Stomach (tissue), 19 donors: ENCODE measurements at places on chromosomes 6 and 20. TPM values are rescaled to one million over a fixed set of nuclear protein-coding genes. Genes with fewer than 3 reads are reported as not detected.

DNA sequence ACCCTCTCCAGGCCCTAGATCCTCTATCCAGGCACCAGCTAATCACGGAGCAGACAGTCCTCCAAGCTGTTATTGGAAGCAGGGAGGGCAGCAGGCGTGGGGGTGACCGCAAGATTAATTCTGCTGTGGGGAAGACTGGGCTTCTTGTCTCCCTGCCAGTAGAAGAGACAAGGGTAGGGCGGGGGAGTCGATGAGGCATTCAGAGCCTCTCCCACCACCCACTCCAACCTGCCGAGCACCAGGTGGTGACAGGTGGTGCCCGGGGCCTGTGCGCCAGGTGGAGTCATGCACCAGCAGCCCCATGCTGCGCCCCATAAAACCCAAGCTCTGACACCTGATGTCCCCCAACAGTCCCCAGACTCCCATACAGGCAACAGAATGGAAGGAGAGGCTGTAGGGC is 89.6 kb downstream of the CDH22 start:
- DNase-seq = no peak

GRCh38 chr6:66731310-66731709 is 1024.3 kb upstream of the EYS start:
- DNase-seq = no peak

- no peak for DNase-seq
Observed at GRCh38 chr6:52741872-52742271, 21.4 kb downstream of the GSTA2 start.

DNA sequence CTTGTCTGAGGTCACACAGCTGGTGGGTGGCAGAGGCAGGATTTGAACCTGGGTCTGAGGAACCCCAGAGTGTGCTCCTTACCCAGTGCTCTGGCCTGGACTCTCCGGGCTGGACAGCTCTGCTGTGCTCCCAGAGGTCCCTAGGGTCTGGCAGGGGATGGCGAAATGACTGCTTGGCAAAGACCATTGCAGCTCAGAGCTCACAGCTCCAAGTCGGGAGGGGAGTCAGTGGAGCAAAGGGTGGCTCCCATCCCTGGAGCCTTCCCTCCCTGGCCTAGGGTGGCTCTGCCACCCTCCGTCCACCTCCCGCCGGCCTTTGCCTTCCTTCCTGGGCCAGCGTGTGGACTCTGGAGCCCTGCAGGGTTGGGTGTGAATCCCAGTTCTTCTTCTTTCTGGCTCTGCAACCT is 17.5 kb downstream of the CEBPB start:
- DNase-seq = no peak

GRCh38 chr6:41464481-41464880 is 81.7 kb upstream of the FOXP4 start:
- no peak for DNase-seq

DNA sequence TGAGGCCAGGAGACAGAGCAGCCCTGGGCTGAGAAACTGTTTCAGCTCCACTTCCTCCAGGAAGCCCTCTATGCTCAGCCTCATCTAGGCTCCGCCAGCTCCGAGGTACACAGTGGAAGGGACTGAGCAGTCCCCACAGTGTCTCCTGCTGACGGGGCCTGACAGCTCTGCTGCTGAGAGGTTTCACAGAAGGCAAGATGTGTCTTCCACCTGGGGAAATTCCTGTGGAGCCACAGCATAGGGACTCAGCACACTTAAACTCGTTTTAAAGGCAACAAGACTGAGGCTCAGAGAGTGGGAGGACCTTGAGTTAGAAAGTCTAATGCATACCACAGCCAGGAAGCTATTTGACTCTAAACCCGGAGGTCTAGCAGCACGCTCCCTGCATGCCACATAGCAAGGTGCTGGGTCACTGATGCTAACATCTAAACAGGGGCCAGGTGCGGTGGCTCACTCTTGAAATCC is 6.8 kb downstream of the ADA start:
- peak; percentile 20 for DNase-seq

- no peak for DNase-seq
Observed at GRCh38 chr20:25672659-25673235, 23.9 kb downstream of the ZNF337 start.

- DNase-seq = no peak
Observed at GRCh38 chr6:168636147-168637004, 195.4 kb downstream of the SMOC2 start.

DNA sequence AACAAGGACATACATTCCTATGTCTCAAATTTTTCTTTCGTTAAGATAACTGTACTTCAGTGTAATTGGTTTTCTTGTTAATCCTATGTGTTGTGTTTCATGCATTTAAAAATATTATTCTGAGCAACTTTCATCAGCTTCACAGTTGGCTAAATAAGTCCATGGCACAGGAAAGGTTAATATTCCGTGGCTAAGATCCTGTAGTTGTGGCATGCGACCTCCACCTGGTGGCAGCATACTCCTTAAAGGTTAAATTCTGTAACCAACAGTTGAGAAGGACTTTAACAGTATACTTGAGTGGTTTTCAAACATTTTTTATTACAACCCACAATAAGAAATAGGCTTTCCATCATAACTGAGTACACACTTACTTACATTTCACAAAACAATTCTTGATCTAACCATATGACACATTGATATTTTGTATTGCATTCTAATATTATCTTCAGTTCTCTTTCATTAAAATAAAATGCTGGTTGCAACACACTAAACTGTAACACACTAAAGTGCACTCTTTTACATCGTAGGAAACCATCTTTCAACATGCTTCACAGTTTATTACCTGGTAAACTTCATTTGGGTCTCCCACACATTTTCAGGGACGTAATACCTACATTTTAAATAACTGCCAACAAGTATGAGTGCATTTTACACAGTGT is 118.3 kb downstream of the SLX4IP start:
- DNase-seq = peak; percentile 88

DNA sequence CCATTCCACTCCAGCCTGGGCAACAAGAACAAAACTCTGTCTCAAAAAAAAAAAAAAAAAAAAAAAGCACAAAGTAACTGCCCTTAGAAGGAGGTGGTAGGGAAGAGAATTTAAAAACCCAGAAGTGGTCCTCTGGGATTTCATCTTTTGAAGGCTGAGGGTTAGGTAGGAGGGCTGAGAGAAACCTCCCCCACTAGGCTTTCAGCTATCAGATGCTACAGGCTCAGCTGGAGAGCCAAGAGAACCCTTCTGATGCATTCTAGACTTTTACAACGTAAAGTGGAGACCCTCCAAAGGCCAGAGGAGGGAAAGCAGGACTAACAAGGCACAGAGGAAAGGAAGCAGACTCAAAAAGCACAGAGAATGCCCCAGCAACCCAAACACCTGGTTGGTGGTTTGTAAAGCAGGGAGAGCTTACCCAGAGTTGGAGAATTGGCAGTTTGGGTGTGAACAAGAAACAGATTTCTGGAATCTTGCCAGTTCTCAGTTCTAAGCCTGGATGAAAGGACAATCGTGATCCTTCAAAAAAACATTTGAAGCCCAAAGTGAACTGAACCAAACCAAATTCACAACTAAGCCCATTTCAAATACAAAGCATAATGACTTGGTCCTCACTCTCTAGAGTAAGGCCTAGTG is 23.2 kb upstream of the SPAG4 start:
- DNase-seq = no peak

DNA sequence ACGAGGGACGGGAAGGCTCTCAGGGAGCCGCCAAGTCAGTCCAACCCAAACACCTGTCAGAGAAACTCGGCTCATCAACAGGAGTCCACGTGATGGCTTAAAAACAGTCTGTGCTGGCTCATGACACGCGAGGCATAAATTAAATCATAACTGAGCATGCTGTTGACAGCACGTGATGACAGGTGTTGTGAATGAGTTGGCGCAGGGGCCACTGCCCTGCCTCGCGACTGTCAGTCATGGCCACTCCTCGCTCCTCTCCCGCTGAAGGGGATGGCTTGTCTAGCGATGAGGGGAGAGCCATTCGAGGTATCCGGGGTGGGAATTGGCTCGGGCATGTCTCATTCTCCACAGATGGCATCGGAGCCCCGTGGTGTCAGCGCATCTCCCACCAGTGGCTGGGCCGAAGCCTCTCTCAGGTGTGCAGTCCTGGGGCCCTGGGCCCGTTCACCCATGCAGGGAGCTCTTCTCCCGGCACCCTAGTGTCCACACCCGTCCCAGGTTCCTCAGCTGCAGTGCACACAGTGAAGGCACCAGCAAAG is 313.3 kb downstream of the BMP7 start:
- DNase-seq = no peak

- DNase-seq = peak; percentile 72
Observed at GRCh38 chr6:132298344-132298949, 102.8 kb downstream of the MOXD1 start.

GRCh38 chr6:157428427-157429202 is 47.6 kb downstream of the ZDHHC14 start:
- no peak for DNase-seq

DNA sequence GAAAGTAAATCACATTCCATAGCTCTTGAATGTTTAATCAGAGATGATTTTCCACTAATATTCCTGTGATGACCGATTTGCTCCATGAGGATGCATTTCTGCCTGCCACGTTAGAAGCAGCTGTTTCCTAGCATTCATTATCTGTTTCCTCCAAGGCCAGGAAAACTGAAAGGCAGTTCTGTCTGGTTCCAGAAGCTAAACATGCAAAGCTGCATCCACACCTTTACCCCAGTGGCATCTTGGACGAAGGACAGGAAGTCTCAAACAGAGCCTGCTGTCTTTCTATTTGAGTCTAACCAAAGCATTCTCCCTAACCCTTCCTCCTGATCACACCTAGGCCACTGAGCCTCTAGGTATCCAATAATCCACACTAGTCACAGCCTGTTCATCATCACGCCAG is 27.6 kb downstream of the CNKSR3 start:
- DNase-seq = peak; percentile 72

GRCh38 chr20:7841291-7841970 is 98.8 kb downstream of the HAO1 start:
- no peak for DNase-seq

DNA sequence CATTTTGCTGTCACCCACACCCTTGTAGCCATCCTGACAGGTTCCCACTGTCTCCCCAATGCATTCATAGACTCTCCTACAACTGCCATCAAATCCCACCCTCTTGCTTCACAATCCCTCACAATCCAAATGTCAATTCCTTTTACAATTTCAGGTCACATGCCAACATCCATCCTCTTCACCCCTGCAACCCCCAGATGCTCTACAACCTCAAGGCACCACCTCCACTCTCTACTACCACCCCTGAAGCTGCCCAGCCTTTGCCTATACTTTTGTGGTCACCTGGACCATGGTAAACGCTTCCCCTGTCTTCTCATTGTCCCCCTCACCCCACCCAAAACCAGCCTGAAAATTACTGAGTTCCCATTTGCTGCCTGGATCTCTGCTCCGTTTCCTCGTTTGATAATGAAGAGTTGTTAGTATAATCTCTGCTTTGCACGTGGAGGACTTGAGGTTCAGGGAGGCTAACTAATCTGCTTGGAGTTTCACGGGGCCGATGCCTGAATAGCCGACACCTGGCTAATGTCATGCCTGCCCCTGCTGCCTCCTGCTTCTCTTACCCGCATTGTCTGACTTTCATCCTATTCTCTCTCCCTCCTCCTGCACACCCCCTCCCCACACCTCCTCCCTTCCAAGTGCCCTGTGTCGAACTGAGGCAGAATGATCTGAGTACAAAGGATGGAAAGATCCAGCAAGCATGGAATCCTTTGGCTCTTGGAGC is 82.4 kb upstream of the TOX2 start:
- no peak for DNase-seq

- no peak for DNase-seq
Observed at GRCh38 chr20:22732751-22733150, 148.4 kb upstream of the FOXA2 start.

- DNase-seq = peak; percentile 23
Observed at GRCh38 chr6:34238585-34239499, 2.2 kb downstream of the HMGA1 start.

GRCh38 chr20:1474817-1475603 is 8.4 kb upstream of the NSFL1C start:
- no peak for DNase-seq

GRCh38 chr6:27777614-27778355 is 134.4 kb downstream of the OR2B2 start:
- DNase-seq = no peak

DNA sequence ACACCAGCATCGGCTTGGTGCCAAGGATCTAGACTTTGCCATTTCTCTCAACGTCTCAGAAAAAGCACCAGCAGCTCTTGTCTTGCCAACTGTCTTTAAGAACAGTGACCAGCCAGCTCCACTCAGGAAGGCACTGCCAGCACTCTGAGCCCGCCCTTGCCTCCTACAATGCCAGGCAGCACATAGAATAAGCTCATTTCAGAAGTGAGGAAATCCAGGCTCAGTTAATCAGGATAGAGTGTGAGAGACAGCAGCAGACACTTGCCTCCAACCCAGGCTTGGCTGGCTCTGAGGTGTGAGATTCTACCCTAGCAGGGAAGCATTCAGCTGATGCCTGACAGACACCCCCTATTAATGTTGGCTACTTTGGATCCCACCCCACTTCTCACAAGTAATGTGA is 4.3 kb upstream of the SYNDIG1 start:
- DNase-seq = peak; percentile 55

GRCh38 chr6:42137194-42137753 is 5.1 kb downstream of the C6orf132 start:
- peak; percentile 81 for DNase-seq

GRCh38 chr6:161618831-161619454 is 345.1 kb upstream of the AGPAT4 start:
- DNase-seq = no peak

GRCh38 chr6:44534291-44534690 is 146.8 kb downstream of the CDC5L start:
- DNase-seq = no peak

GRCh38 chr6:43709654-43710303 is 22.2 kb upstream of the MRPS18A start:
- DNase-seq = no peak

GRCh38 chr6:150567823-150568383 is 31.8 kb upstream of the PLEKHG1 start:
- DNase-seq = no peak

DNA sequence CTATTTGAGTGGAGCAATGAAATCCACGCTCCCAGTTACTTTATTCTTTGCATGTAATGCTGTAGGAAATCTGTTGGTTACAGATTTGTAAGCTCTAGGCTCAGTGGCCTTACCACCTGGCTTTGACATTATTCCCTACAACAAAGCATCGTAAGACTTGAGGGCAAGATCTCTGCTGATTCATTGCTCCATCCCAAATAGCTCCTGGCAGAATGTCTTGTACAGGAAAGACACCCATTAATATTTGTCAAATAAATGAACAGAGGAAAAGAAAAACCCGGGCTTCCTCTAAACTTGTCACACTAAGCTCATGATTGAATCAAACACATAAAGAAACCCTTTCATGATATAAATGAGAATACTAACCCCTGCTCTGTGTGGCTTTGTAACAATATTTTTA is 357.5 kb upstream of the RNF217 start:
- DNase-seq = no peak

The BPIFB4 gene
- total RNA-seq = not detected

The SAMD3 gene
- total RNA-seq = 1.7 TPM

The PRR18 gene
- not detected for total RNA-seq

The UBE2C gene
- total RNA-seq = 37.5 TPM

The TFAP2A gene
- not detected for total RNA-seq

The SLC13A3 gene
- not detected for total RNA-seq

The NKAIN2 gene
- not detected for total RNA-seq

The RHAG gene
- total RNA-seq = not detected

The RPS18 gene
- total RNA-seq = 1,718 TPM

The SNAI1 gene
- not detected for total RNA-seq

The ATRN gene
- 35.5 TPM for total RNA-seq

The OLIG3 gene
- not detected for total RNA-seq

The KLHDC3 gene
- 88.5 TPM for total RNA-seq

The TXLNB gene
- 1.3 TPM for total RNA-seq

The HLA-DMB gene
- total RNA-seq = 7.6 TPM
